ENCODE measurements at places on chromosomes 7 and 10.
A peak's percentile ranks its signal among the peaks of the same experiment; 100 is the strongest.

DNA sequence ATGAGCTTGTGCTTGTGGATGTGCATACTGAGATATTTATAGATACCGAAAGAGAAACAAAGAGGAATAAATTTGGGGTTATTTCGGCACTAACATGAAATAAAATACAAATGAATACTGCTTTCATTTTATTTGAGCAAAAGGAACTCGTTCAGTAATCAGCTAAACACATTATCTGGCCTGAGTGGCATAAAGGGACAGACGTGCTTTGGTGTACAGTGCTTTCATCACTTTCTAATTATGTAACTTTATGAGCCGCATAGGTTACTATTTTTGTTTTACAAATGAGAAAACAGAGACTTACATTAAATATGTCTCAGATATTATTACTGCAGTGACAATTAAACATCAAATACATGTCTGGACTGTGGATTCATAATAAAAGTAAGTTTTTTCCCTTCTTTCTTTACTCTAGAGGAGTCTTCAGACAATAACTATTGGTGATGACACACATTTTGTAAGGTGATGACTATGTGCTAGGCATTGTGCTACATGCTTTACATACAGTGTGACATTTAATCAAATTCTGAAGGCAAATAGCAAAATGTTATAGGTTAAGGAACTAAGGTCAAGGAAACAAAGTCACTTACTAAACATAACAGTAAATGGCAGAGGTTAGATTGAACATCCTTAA, 503.3 kb downstream of the SORCS1 start:
- DNase-seq = no peak

- no peak for DNase-seq
Measured at GRCh38 chr10:60187691-60188090, 202.0 kb downstream of the ANK3 start.

DNA sequence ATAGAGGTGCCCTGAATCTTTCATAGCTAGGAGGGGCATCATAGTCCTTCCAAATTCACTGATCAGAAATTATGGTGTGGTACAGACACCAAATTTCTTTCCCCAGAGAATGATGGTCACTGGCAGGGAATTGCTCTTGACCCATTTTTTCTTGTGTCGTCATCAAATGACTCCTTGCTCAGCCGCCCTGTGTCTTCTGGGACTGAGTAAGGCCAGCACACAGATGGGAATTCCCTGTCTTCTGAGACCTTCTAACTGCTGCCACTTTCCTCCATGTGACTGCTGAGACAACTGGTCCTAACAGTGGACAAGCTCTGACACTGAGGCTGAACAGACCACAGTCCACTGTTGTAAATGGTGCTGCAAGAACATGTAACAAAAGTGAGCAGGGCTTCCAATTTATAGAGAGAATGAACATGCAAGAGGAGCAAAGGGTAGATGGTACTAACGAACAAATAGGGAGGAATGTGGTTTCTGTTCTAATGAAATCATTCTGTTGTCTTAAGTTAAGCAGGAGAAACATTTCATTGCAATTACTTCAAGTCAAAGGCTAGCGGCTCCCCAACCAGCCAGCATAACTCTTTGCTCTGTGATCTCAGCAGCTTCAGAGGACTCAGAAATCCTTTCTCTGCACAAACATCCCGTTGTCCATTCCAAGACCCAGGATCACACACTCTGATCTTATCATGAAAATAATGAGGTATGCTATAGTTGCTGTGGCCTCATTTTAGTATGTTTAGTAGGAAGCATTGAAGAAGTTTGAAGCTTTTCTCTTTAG, 235.9 kb upstream of the PRSS1 start:
- DNase-seq = no peak

DNA sequence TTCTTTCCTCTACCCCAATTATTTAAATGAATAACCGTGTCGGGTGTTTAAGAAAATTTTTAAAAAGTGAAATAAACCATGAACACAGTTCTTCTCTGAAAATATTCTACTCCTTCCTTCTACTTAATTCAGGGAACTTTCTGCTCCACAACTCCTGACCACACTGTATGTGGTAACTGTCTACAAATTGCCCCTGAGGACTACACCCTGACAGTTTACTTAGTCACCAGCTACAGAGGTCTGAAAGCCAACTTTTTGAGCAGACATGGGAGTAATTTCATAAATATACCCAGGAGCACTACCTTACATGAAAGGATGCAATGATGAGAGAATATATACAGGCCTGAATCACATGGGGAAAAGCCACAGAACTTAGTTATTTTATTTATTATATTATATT, 523.2 kb upstream of the SORCS1 start:
- DNase-seq = no peak

DNA sequence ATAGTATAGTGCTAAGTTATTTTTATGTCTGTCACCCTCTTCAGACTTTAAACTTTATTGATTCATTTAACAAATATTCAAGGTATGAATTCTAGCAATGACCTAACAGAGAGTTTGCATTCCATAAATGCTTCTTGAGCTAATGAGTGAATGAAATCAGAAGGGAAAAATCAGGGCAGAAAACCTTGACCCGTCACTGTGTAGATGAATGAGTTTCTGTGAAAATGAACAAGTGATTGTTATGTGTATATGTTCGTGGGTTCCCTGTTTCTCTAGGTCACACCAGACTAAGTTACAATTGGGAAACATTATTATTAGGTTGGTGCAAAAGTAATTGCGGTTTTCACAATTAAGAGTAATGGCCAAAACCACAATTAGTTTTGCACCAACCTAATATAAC, 30.1 kb downstream of the APBB1IP start:
- no peak for DNase-seq

DNA sequence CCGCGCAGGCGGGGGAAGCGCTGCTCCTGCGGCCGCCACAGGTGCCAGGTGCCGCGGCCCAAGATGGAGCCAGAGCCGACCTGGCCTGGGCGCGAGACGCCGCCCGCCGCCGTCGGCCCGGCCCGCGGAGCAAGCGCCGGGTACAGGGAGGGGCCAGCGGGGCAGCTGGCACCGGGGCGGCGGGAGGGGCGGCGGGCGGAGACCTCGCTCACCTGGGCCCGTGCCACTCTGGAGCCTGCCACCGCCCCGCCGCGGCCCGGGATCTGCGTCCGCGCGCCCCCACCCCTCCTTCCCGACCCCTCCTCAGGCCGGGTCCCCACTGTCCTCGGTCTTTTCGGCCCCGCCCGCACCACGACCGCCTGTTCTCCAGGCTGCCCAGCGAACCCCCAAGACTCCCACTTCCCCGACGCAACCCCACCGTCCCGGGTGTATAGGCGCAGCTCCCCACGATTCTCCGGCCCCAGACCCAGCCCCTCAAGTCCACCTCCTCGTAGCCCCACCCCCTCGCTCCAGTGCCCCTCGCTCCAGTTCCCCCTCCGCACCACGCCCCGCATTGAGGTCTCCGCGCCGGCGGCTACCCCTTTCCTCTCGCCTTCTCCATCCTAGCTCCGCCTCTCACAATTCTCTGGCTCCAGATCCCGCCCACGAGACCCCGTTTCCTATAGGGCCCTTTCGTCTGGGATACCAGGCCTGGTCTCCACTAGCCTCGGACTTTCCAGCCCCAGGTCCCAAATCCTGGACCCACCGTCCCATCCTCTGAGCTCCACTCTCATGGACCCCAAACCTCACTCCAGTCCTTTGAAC, at the start of gene GPRIN2:
Gene GPRIN2 (minus strand): TSS at position 144 of the 804 bp plus-strand sequence. CDS start 5,922 bp downstream, outside the sequence.
- DNase-seq = no peak

GRCh38 chr7:157707983-157708918, 371.4 kb downstream of the DNAJB6 start:
- no peak for DNase-seq

GRCh38 chr7:90968871-90969270, 295.4 kb upstream of the FZD1 start:
- DNase-seq = no peak

DNA sequence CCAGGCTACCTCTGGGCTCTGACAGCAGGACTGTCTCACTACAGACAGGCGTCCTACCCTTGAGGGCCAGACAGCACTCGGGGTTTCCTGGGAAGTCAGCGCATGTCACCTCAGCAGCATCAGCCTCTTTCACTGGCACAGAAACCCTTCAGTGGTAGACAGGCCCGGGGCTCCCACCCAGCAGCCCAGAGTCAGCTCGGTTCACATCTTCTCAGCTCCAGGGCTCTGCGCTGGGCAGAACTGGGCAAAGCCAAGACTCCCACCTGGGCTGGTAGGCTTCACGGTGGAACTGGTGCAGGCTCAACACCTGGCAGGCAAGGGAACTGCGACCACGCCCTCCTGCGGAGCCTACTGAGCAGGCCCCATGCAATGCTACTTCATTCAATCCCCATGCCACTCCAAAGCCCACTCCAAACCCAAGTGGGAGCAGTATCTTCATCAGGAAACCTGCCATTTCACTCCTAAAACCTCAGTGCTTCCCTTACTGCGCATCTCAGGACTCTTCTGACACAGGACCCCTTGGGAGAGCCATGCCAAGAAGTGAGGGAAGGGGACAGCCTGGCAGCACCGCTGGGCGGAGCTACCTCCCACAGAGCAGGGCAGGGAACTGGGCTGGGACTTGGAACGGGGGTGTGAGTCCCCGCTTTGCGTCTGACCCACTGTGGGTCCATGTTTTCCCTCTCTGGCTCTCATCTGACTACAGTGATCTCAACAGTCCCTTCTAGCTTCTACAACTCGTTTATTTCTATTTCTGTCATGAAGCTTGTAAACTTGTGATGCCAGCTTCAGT, 60.4 kb downstream of the SCRN1 start:
- DNase-seq = no peak

- no peak for DNase-seq
Measured at GRCh38 chr7:21412957-21413356, 14.9 kb upstream of the SP4 start.

DNA sequence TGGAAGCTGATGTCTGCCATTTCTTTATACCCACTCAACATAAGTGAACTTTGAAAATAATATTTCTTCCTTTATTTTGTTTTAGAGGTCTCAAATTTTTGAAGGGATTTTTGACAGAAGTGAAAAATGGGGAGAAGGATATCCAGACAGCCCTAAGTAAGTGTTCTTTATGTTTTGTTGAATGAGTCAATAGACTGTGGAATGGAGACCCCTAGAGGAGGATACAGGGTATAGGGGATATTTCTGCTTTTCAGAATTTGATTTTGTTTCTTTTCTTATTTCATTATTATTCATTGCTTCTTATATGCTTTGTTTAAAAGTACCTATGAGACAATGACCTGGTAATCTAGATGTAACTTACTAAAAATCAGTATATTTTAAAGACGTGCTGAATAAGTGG, 34.4 kb downstream of the PLEKHA8 start:
- DNase-seq = no peak

DNA sequence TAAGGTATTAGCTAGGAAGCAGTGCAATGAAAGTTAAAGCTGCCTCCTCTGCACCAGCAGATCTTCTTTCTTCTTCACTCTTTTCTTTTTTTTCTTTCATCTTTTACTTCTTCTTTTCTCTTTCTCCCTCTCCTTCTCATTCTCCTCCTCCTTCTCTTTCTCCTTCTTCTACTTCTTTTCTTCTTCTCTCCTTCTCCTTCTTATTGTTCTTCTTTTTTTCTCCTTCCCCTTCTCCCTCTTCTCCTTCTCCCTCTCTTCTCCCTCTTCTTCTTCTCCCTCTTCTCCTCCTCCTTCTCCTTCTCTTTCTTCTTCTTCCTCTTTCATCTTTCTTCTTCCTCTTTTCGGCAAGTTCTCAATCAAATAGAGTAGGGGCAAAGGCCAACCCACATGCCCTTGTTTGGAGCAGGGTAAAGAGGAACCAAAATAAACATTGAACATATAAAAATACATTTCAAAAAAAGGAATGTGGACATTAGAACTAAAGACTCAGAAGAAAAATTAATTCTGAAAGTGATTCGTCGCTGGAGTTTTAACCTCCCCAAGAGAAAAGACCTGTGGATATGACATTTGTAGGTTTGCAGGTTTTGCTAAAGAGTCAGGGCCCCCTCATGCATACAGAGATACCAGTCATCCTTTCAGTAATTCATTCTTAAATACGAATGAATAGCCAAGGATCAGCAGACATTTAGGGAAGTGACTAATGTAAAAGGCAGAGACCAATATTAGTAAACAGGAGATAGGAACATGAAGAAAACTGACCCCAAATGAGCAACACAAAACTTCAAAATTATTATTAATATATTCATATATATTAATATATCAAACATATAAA, 93.0 kb upstream of the RSU1 start:
- DNase-seq = no peak

GRCh38 chr7:27533652-27534081, 129.0 kb downstream of the HIBADH start:
- DNase-seq = no peak

DNA sequence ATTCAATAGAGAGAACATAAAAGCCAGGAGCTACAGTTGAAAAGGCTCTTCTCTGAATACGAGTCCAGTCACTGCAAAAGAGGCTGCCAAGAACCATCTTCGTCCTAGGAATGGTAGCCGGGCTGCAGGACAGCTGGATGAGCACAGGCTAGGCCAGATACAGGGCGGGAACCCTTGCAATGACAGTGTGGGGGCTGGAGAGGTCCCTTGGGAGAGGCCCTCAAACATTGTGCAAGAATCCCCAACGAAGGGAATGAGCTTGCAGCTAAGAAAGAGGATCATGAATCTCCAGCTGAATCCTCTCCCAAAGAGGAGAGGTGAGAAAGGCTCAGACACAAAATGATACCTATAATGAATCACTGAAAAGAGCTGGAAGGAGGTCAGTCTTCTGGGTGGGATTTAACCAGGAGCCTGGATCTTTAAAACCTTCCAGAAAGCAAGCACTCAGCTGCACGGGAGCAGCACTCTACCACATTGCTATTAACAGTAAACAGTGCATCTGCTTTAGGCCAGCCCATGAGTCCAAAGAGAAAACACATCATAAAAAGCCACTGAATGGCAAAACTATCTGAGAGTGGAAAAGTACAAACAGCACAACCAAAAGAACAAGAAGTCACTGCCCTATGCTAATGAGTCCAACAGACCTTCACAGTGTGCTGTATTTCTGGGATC, 287.9 kb downstream of the TNS3 start:
- DNase-seq = peak; percentile 32

- DNase-seq = no peak
Measured at GRCh38 chr10:12465385-12466136, 116.2 kb downstream of the CAMK1D start.

DNA sequence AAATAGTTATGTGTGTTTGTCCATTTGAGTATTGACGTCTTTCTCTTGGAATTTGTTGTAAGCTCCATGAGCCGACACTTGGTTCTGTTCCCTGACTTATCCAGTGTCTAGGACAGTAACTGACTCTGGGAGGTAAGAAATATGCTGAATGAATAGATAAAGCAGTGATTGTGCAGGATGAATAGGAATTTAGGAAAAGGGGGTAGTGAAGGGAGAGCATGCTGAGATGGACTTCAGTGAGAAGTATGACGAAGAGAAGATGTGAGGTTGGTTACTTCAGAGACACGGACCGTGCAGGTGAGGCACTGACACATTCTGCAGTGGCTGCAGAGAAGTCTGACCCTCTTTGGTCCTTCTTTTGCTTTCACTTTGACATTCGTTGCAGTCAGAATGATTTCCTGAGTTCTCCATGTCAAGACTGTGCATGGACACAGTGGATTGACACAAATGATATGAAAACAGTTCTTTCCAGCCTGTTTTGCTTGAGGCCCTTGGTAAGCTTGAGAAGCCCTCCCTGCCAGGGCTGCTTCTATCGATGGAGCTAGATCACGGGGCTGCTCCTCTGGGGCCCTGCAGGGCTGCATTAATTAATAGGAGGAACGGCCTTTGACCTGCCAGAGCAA, 261.5 kb upstream of the SORCS1 start:
- DNase-seq = no peak

GRCh38 chr10:44389556-44389955, 4.7 kb upstream of the CXCL12 start:
- no peak for DNase-seq

- DNase-seq = no peak
Measured at GRCh38 chr7:18004372-18004771, 23.3 kb downstream of the PRPS1L1 start.

All from skeletal muscle cell (primary cell).